ENCODE measurements at places on chromosomes 4 and X. TPM values are rescaled to one million over a fixed set of nuclear protein-coding genes. Genes with fewer than 3 reads are reported as not detected.

The ARHGAP24 gene
- total RNA-seq, result 0.40 TPM

The C4orf51 gene
- total RNA-seq, result not detected

The GPR34 gene
- total RNA-seq, result 0.15 TPM

The PLXNB3 gene
- total RNA-seq, result 7.9 TPM

The LUZP4 gene
- not detected for total RNA-seq

The MAB21L2 gene
- not detected for total RNA-seq

The FAM184B gene
- total RNA-seq, result not detected

The MAGEB1 gene
- total RNA-seq, result not detected

Measured in activated T-helper 17 cell treated with anti-CD3 and anti-CD28 coated beads, Interleukin-2, amount 50 U/mL, for 72 hours (primary cell).